ENCODE measurements at places on chromosomes 2 and 18.
A peak's percentile ranks its signal among the peaks of the same experiment; 100 is the strongest.

GRCh38 chr2:233839447-233839820 is 14.9 kb downstream of the HJURP start:
- no peak for DNase-seq

GRCh38 chr2:223633656-223634055 is 31.5 kb upstream of the SCG2 start:
- no peak for DNase-seq

DNA sequence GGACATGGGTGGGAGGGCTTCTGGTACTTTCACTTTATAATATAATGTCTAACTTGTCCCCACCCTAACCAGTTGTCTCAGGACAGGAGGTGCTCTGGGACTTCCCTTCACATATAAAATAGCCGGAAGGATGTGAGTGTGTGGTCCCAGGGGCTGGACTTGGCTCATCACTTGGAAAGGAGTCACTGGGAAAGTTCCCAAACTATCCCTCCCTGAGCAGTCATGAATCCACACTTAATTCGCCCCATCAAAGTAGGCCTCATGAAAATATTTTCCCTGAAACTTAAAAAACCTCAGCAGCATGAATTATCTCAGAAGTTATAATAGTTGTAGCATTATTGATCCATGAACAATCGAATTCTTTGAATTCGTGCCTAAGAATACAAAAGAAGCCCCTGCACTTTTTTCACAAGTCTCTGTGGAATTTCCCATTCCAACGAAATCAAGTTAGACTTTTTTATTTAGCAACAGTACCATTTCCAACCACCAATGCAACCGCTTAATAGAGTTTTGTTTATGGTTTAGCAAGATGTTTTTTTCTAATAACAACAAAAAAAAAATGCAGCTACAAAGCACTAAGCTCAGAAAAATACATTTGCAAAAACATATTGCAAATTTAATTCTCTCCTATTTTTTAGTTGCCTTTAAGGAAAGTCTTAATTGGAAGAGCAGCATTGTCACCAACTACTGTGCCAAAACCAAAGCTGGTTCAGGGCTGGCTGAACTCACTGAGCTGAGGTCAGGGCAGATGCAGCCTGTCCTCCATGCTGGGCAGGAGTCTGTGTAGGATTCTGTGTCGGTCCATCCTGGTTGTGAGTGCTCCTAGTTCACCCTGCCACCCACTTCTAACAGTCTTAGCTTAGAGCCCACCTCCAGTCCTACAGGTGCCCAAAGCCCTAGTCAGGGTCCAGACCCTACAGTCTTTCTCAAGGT is 68.8 kb upstream of the SPTBN1 start:
- peak; percentile 27 for DNase-seq

- DNase-seq = no peak
These were observed 19.5 kb upstream of the HNRNPLL start for GRCh38 chr2:38622210-38622609.

DNA sequence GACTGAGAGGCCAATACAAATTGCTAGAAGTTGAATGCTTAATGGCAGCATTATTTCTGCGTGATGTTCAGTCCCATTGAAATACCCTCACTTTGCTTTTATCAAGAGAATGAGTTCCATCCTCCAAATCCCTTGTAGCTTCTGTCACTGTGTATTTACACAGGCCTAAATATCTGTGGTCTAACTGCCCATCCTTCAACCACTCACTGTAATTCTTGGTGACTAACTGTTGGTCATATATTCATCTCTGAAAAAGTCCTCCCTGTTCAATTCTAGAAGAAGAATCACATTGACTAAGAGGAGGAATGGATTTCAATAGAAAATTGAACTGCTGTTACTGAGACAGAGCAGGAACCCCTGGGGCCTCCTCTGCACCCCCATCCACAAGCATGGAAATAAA is 74.2 kb upstream of the L3MBTL4 start:
- no peak for DNase-seq

GRCh38 chr2:71615767-71616730 is 162.7 kb downstream of the DYSF start:
- DNase-seq = no peak

DNA sequence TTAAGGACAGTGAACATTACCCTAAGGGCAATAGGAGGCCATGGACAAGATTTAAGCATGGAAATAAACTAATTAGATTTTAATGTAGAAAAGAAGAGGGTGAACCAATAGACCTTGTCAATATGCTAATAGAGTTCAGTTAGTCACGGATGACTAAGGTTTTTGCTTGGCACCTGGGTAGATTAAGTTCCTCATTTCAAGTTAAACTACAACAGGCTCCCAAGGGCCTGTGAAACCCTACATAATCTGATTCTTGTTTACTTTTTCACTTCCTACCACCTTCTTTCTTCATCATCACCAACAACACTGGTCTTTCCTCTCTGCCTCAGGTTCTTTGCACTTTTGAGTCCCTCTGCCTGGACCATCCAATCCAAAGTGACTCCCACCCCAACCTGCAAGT is 14.8 kb downstream of the SP110 start:
- DNase-seq = no peak

DNA sequence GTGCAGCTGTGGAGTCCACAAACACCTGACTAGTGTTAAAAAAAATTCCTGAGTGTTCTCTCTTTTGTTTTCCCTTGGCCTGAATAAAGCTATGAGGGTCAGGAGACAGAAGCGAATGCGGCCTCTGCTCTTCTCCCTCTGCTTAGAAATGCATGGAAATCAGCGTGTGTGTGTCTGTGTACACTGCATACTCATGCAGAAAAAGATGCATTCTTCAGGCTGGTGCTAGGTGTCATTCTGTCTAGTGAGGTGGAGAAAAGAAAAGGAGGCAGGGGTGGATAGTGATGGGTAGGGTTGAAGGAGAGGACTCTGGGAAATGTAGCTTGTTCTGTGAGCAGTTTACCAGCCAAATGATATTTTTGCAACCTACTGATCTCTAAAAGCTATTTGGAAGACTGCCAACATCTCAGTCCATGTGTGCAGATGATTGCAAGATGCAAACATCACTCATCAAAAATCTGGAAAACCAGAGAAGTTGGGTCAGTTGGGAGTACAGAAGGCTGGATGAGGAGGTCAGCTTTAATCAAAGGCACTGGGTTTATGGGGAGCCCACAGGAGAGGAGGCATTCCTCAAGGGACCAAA is 177.7 kb downstream of the INSIG2 start:
- no peak for DNase-seq

- DNase-seq = peak; percentile 74
These were observed 31.9 kb downstream of the C1QL2 start for GRCh38 chr2:119126650-119127049.

GRCh38 chr2:216073773-216074172 is 7.8 kb downstream of the PECR start:
- DNase-seq = no peak

All from urothelium cell line (cell line).